ENCODE measurements at places on chromosomes 11 and 22.

DNA sequence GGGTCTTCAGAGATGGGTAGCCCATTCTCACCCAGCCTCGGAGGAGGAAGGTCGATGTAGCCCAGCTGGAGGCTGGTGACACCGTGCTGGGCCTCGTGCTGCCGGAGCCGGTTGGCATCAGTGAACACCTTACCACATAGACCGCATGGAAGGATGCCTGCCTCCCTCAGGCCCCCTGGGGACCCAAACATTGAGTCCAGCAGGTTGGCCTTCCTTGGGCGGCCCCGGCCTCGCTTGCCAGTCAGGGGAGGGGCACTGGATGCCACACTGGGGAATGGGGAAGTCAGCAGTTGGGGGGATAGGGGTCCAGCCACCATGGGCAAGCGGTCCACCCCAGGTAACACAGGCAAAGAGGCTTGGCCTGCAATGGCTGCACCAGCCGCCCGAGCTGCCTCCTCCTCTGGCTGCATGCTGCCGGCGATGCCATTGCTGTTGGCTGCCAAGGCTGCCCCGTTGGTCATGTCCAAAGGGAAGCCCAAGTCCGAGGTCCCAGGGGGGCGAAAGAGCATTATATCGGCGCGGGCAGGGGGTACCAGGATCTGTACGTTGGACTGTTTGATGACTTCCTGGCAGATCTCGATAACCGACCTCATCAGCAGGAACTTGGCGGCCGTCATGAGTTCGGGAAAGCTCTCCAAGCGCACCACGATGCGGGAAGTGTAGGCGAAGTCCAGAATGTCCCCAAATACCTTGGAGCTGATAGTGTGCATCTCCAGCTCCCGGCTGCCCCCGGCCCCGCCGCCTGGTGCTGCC is 1.4 kb downstream of the PATZ1 start:
- no peak for DNase-seq

DNA sequence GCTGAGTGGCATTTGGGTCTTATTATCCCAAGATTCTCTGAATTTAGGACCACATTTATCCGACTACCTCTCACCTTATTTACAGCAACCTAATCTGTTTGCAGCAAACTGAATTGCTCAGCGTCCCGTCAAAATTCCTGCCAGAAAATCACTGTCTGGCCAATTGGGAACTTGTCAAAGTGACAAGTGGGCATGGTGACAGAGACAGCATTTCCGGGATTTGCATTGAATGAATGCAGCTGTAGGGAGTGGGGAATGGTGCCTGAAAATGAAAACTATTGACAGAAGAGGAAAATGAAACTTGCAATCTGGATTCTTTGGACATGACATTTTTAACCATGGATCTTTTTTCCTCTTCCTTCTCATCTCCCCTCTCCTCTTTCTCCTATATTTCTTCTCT is 113.8 kb downstream of the NELL1 start:
- DNase-seq, result no peak

- no peak for DNase-seq
These were observed 10.8 kb downstream of the LARGE2 start for GRCh38 chr11:45933131-45933831.

DNA sequence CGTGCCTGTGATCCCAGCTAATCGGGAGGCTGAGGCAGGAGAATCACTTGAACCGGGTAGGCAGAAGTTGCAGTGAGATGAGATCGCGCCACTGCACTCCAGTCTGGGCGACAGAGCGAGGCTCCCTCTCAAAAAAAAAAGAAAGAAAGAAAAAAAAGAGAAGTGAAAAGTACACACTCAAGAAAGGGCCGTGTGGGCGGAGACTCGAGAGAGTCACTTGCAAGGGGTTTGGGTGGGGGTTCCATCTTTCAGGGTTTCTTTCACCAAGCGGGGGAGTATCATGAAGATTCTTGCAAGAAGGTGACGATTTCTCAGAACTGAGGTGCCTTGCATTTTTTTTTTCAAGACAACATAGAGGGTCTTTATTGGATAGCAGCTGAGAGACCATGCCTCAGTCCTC is 4.0 kb upstream of the IFITM5 start:
- DNase-seq, result no peak

- DNase-seq, result no peak
These were observed 38.9 kb downstream of the OR10A6 start for GRCh38 chr11:7892059-7892699.

GRCh38 chr11:95297680-95298452 is 66.9 kb upstream of the SESN3 start:
- DNase-seq, result no peak

DNA sequence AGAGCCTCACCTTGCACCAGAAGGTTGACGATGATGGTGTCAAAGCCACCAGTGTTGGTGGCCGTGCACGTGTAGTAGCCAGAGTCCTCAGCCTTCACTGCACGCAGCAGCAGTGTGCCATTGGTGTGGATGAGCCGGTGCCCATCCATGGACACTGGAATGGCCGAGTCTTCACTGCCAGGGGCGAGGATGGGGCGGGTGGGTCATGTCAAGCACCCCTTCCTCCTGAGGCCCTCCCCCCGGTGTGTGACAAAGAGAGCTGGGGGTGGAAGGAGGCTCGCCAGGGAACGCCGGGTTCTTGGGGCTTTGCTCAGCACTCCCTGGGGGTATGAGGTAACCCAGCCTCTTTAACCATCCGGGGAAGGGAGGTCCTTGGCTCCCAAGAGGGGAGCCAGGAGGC is 111.6 kb downstream of the CEP164 start:
- DNase-seq, result no peak

- no peak for DNase-seq
These were observed 19.9 kb downstream of the OR8G5 start for GRCh38 chr11:124276081-124276480.

GRCh38 chr22:35072925-35073324 is 7.0 kb downstream of the ISX start:
- DNase-seq, result no peak

DNA sequence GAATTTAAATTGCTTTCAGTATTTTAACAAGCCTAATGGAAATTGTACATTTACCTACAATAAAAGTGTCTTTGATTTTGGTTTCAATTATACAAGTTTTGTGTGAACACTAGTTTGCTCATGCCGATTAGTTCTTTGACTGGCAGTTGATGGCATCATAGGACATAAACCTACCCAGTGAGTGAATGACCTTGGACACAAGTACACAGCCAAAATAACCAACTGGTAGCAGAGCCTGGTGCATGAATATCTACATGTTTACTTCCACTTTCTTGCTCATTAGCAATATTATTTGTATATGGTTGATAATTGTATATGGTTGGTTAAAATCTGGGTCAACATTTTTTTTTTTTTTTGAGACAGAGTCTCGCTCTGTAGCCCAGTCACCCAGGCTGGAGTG is 37.8 kb downstream of the STIM1 start:
- no peak for DNase-seq

GRCh38 chr22:47996446-47996857 is 1234.0 kb downstream of the TBC1D22A start:
- DNase-seq, result no peak

- DNase-seq, result no peak
These were observed 61.4 kb downstream of the USP35 start for GRCh38 chr11:78250099-78250498.

GRCh38 chr11:84899134-84899533 is 728.0 kb downstream of the DLG2 start:
- no peak for DNase-seq

- no peak for DNase-seq
These were observed 5.2 kb upstream of the MB start for GRCh38 chr22:35622191-35622913.

DNA sequence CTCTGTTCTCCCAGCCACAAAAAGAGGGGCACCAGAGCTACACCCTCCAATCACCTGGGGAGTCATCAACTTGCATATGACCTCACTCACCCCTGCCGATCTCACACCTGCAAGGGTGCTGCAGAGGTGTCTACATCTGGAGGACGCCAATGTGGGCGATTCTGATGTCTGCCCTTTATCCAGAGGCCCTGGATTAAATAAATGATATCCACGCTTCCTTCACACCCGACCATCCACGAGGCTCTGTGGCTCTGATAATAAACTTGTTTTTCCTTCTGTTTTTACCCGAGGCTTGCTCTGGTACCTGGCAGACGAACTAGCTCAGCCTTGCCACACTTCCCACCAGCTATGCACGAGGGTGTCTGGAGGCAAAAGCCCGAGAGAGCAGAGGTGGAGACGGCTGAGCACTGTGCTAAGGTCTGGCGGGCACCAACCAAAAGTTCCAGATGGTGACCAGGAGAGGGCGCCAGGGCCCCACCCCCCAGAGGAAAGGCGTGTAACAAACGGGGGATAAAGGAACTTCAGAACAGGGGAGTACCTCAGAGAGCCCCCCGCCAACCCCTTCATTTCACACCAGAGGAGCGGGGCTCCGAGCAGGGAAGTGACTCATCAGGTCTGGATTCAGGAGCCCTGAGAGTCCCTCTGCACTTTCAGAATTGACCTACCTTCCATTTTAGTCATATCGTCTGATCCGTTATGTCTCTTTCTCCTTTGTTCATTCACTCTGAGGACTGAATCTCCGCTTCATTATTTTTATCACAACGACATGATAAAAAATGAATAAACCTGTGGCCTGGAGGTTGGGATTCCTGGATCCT is 13.5 kb downstream of the SCN3B start:
- peak; percentile 20 for DNase-seq

DNA sequence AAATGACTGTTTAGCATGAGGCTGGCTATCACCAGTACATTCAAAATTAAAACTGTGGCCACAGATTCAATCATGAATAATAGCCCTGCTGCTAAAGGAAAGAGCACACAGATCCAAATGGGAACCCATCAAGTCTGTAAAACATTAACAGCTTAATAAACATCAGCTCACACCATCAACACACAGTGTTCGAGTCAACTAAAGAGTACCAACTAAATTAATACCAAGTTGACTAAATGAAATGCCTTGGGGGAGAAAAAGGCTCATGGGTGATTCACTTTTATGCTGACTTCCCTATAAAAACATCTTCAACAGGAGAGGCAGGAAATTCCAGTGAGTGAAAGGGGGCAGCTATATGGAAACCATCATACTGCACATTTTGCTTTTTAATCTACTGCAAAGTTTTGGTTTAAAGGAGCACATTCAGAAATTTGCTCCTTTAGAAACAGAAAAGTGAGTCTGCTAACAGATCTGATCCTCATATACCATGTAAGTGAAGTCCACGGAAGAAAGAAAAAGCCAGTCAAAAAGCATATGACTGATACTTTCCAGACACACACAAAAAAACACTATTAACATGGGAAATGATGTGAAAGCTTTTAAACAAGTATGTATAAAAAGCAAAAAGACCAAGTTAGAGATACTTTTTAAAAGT is 16.3 kb downstream of the LGR4 start:
- DNase-seq, result peak; percentile 55

DNA sequence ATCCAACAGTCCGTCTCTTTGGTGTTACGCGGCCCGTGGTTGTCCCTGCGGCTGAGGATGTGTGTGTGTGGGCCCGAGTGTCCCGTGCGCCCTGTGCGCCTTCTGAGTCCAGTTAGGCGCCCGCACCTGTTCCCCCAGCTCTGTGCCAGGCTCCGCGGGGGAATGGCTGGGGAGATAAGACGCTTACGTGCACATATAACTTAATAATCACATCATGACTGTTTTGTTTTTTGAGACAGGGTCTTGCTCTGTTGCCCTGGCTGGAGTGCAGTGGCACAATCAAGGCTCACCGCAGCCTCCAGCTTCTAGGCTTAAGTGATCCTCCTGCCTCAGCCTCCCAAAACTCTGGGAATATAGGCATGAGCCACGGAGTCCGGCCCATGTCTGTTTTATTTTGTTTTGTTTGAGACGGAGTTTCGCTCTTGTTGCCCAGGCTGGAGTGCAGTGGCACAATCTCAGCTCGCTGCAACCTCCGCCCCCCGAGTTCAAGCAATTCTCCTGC is 817 bp downstream of the ARL2 start:
- DNase-seq, result no peak

GRCh38 chr11:57394203-57394965 is 3.9 kb upstream of the PRG2 start:
- DNase-seq, result no peak

GRCh38 chr11:99327066-99327465 is 306.3 kb downstream of the CNTN5 start:
- no peak for DNase-seq

GRCh38 chr11:93814966-93815633 is 31.0 kb downstream of the MED17 start:
- no peak for DNase-seq

GRCh38 chr11:46049325-46049897 is 71.8 kb downstream of the PHF21A start:
- no peak for DNase-seq

DNA sequence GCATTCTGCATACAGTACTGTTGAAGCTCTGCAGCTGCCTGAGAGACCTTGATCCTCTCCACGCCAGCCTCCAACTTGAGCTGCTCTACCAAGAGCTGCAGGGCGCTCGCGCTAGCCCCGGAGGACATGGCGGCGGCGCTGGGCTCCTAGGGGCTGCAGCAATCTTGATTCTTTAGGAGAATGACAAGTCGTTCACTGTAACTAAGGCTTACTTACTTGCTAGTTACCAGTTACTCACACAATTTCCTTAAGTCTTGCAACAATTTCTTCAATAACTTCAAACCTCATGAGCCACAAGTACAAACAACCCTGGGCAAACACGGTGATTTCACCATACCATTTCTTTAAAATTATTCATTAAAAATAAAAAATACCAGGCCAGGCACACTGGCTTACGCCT is 21.9 kb downstream of the SBF2 start:
- no peak for DNase-seq

GRCh38 chr22:44384563-44385295 is 72.0 kb upstream of the SHISAL1 start:
- no peak for DNase-seq

DNA sequence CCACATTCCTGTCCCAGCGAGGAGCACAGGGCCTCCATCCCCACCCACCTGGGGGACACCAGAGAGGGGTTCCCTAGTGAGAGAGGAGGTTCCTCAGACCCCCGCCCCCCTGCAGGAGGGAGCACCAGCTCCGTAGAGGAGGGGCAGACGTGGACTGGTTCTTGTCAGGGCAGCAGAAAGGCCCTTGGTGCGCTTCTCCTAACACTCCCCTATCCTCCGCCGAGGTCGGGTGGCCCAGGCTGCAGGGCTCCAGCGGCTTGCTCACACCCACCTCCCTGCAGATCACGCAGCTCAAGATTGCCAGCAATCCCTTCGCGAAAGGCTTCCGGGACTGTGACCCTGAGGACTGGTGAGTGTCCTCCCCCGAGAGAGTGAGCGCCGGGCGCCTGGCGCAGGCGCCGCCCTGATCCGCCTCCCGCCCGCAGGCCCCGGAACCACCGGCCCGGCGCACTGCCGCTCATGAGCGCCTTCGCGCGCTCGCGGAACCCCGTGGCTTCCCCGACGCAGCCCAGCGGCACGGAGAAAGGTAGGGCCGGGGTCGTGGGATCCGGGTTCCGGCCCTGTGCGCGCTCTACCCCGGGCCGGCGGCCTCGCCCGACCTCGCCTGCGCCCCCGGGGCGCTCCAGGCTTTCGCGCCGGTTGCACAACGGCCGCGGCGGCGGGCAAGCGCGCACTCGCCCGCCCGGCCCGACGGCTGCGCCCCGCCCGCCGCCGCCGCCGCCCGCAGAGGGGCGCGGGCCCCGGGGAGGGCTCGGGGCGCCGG is 5.1 kb downstream of the TBX1 start:
- DNase-seq, result no peak

- DNase-seq, result no peak
These were observed 1307.5 kb upstream of the TENM4 start for GRCh38 chr11:80748207-80748925.

Measured in HepG2 (cell line).